CD4-positive, alpha-beta T cell treated with Interleukin-4 for 1 hour (primary cell): ENCODE measurements at places on chromosomes 3 and 15.

- no peak for DNase-seq
These were observed 1.3 kb downstream of the MESD start for GRCh38 chr15:80988148-80988796.

- no peak for DNase-seq
These were observed 32.8 kb upstream of the OCA2 start for GRCh38 chr15:28131946-28132345.

- no peak for DNase-seq
These were observed 1.7 kb downstream of the TLR9 start for GRCh38 chr3:52223449-52224408.

DNA sequence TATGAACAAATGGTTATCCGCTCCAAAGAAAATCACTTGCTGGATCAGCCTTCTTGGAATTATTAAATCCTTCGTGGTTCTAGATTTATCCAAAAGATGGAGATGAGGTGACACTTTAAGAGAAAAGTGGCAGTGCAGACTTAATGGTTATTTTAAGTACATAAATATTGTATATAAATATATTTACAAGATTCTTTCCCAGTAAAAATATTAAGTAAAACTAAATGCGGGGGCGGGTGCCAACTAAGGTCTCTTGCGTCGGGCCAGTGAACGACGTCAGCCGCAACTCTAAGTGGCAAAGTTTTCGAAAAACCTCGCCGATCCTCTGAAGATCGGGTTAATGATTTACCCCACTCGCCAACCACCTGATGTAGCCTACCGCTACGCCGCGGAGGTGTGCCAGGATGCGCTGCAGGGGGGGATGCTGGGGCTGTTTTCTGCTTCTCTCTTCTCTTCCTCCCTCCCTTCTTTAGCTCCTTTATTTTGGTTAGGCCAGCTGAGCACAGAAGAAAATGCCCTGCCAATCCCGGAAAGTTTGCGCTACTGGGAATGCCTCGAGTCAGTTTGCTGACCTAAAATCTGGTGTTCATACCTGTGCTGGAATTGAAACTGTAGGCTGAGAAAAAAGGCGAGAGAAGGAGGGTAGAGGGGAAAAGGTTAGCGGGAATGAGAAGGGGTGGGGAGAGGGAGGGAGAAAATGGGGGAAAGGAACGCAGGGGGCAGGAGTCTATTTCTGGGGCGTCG is 7.6 kb upstream of the FOXB1 start:
- DNase-seq: no peak

DNA sequence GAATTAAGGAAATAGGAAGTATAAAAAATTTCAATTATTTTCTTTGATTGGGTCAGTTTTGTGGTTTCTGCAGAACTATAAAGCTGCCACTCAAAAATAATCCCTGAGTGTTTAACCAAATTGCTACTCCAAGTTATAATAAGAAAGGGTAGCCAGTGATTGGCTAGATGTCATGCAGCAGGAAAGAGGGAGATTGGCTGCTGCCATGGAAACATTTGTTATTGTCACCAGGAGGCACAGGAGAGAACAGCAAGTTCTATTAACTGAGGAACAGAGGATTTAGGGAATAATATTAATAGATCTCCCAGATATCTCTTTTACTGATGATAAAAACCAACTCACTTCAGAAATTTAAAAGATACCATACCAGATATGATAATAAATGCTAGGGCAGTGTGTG is 42.6 kb downstream of the CLDN1 start:
- DNase-seq: no peak

DNA sequence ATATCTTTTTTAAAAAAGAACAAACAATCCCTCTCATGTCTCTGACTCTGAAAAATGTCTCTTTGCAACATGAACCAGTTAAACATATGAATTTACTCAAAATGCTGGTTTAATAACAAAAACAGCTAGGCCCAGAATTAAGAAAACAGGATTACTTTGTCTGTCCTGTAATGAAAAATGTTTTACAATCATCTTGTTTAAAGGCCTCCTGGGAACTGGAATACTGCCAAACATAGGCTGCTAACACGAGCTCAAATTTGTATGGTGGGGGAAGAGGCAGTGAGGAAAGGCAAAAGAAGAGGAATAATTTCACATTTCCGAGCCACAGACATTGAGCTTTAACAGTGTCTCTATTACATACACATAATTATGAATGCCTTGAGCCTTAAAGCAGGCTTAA is 61.7 kb upstream of the PPIB start:
- no peak for DNase-seq

GRCh38 chr3:171563298-171563697 is 103.1 kb upstream of the TNIK start:
- DNase-seq: no peak

- DNase-seq: no peak
These were observed 16.6 kb downstream of the ZNF592 start for GRCh38 chr15:84764989-84765388.

DNA sequence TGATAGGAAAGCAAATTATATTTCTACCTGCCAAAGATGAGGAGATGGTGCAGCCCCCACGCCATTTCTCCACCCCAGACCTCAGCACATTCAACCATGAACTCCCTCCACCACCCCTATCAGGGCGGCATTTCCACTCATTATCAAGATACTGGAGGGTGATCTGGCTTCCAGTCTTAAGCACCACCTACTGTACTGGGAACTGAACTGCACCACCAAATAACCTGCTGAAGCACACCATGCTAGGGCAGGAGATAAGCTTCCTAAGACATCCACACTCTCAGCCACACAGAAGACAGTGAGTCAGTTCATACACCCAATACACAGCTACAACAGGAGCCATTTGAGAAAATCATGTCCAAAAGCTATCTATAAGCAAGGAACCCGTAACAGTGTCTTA is 98.8 kb downstream of the FGF7 start:
- no peak for DNase-seq

GRCh38 chr15:38035701-38036100 is 101.3 kb downstream of the TMCO5A start:
- no peak for DNase-seq

DNA sequence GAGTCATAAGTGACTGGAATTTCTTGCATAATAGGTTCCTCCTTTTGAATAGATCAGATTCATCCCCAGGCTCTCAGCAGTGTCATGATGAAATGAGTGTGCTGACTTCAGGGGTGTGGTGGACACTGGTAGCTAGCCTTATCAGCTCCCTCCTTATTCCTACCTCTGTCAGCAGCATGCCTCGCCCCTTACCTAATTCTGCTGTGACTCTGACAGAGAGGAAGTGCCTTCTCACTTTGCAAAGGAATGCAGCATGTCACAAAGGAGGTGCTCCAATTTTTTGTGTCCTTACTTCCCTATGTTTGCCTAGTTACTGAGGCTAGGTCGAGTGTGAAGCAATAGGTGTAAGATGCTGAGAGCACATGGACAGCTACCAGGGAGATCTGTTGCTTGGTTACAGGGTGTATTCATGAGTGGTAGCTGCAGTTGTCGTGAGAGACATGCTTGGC is 90.6 kb downstream of the TNFAIP8L3 start:
- no peak for DNase-seq

- no peak for DNase-seq
These were observed 779.5 kb downstream of the ROBO1 start for GRCh38 chr3:78988324-78988723.

- no peak for DNase-seq
These were observed 296.6 kb downstream of the ZNF621 start for GRCh38 chr3:40821315-40821714.

DNA sequence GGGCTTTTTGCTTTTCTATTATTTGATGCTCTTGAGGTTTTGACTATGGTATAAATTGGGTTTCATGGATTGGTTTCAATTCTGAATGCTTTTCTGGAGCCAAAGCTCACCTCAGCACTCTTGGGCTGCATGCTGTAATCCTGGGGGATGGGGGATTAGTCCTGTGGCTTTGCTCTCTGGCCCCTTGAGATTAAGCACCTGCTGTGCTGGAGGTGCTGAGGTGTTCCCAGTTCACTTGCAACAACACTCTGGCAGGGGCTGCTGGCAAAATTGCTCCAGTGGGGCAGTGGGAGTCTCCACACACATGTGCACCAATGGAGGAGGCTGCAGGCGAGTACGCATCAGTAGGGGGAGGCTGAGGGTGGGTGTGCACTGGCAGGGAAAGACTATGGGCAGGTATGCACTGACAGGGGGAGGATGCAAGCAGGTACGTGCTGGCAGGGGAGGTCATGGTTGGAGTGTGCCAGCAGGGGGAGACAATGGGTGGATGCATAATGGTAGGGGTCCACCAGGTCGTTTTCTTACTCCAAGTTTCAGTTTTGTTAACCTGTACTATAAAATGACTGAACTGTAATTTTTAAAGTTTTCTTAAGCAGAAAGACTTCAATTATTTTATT is 489.2 kb downstream of the FGF12 start:
- DNase-seq: no peak

GRCh38 chr15:75479670-75480069 is 28.2 kb upstream of the SIN3A start:
- no peak for DNase-seq

DNA sequence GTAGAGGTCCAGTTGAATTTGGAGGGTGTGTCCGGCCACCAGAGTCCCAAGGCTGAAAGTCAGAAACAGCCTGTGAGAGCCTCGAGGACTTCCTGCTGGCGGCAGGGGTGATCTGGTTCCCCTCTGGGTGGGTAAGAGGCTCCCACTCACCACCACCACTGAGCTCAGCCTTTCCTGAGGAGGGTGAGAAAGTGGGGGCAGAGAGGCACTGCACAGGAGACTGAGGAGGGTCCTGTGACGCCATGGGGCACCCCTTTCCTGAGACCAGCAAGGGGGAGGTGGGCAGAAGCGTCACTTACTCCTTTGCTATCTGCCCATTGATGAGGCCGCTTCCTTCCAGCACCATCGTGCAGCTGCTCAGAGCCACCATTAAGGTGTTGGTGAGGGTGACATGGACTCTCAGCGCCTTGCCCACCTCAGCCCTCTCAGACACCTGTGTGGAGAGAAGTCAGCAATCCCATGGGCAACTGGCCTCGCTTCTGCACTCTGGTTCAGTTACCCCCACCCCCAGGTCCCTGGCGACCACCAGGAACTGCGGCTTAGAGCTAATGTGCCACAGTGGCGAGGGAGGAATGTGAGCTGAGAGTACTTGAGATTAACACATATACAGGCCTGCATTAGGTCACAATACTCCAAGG is 10.0 kb upstream of the TGM5 start:
- DNase-seq: no peak

- no peak for DNase-seq
These were observed 22.3 kb downstream of the CFAP92 start for GRCh38 chr3:128971421-128972100.

DNA sequence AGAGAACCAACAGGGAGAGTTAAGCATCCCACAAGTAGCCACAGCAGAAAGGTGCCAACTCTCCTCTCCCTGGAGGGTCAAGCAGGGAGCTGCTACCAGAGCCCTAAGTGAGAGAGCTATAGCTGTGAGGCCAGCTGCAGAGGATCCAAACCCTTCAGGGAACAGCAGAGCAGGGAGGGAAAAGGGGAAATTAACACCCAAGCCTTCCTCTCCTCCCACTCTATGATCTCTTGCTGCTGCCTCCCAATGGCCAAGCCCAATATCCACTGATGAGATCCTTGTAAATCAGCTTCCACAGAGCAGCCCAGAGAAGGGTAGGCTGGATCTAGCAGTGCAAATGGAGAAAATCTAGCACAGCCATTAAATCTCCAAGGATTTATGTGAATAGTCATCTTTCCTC is 68.2 kb upstream of the THBS1 start:
- DNase-seq: no peak

GRCh38 chr3:152289708-152290107 is 21.0 kb downstream of the MBNL1 start:
- no peak for DNase-seq

GRCh38 chr15:68627995-68628394 is 49.2 kb downstream of the CORO2B start:
- DNase-seq: no peak
